ENCODE measurements at places on chromosomes 13 and 19. TPM values are rescaled to one million over a fixed set of nuclear protein-coding genes. Genes with fewer than 3 reads are reported as not detected.

Gene CEACAM19
- 0.38 TPM for total RNA-seq

Gene NPAS1
- 5.0 TPM for total RNA-seq

Gene KLK14
- total RNA-seq = not detected

Gene ZNF429
- 18.9 TPM for total RNA-seq

Gene SOX1
- total RNA-seq = 0.04 TPM

Gene TSPAN16
- not detected for total RNA-seq

Gene CADM4
- total RNA-seq = 26.0 TPM

Gene DCT
- total RNA-seq = not detected

Gene LPAR6
- total RNA-seq = 2.6 TPM

Gene MISP
- total RNA-seq = 0.28 TPM

Gene NRTN
- total RNA-seq = 4.0 TPM

Gene MBD3L3
- not detected for total RNA-seq

Gene SNRNP70
- total RNA-seq = 361 TPM

Gene TFDP1
- 80.0 TPM for total RNA-seq

Gene KLHL26
- total RNA-seq = 11.2 TPM

Gene JSRP1
- 2.4 TPM for total RNA-seq

Gene PEAK3
- total RNA-seq = not detected

Gene NAPSA
- total RNA-seq = 0.14 TPM

Gene SMIM24
- 4.7 TPM for total RNA-seq

Gene YJEFN3
- 0.85 TPM for total RNA-seq

Gene KIRREL2
- 9.9 TPM for total RNA-seq

Gene KCNC3
- 3.4 TPM for total RNA-seq

Gene NUFIP1
- 8.7 TPM for total RNA-seq

Gene IFNL1
- not detected for total RNA-seq

Gene PCDH20
- 2.8 TPM for total RNA-seq

Gene ZNF234
- total RNA-seq = 8.3 TPM

Gene GSX1
- total RNA-seq = not detected

Gene PRR20A
- not detected for total RNA-seq

Gene CRB3
- 44.4 TPM for total RNA-seq

Gene TPGS1
- total RNA-seq = 29.0 TPM

Gene PSG3
- total RNA-seq = not detected

Gene MEIOSIN
- total RNA-seq = 0.28 TPM

Gene SCAMP4
- 106 TPM for total RNA-seq

Gene DLEU7
- total RNA-seq = 11.6 TPM

Gene MAMSTR
- 1.9 TPM for total RNA-seq

Gene ONECUT3
- not detected for total RNA-seq

Gene CDK8
- 27.6 TPM for total RNA-seq
